ENCODE measurements at places on chromosomes 5 and 9. TPM values are rescaled to one million over a fixed set of nuclear protein-coding genes. Genes with fewer than 3 reads are reported as not detected.
A peak's percentile ranks its signal among the peaks of the same experiment; 100 is the strongest.

GRCh38 chr5:68918306-68918705 lies 175.5 kb upstream of the SLC30A5 start:
- no peak for DNase-seq

- no peak for DNase-seq
Observed at GRCh38 chr9:20139763-20140290, 351.0 kb upstream of the SLC24A2 start.

- peak; percentile 73 for DNase-seq
Observed at GRCh38 chr9:133356391-133357091, at the start of the genes SURF1 and SURF2. Gene SURF1 (minus strand): TSS chr9:133356487. CDS start chr9:133356453, 34 bp downstream. Gene SURF2 (plus strand): TSS chr9:133356550. CDS start chr9:133356593, 43 bp downstream.

DNA sequence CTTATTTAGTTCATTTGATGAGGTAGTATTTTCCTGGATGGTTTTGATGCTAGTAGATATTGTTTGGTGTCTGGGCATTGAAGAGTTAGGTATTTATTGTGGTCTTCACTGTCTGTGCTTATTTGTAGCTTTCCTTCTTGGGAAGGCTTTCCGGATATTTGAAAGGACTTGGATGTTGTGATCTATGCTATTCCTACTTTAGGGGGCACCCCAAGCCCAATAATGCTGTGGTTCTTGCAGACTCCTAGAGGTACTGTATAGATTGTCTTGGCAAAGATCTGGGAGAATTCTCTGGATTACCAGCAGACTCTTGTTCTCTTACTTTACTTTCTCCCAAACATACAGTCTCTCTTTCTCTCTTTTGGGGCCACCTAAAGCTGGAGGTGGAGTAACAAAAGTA lies 315.7 kb downstream of the MAT2B start:
- no peak for DNase-seq

- DNase-seq: no peak
Observed at GRCh38 chr5:107232788-107233187, 437.9 kb downstream of the EFNA5 start.

GRCh38 chr9:128688501-128689292 lies at the start of gene SET:
Gene SET (plus strand): TSS chr9:128689222. CDS start chr9:128689583, 361 bp downstream.
- peak; percentile 89 for DNase-seq

DNA sequence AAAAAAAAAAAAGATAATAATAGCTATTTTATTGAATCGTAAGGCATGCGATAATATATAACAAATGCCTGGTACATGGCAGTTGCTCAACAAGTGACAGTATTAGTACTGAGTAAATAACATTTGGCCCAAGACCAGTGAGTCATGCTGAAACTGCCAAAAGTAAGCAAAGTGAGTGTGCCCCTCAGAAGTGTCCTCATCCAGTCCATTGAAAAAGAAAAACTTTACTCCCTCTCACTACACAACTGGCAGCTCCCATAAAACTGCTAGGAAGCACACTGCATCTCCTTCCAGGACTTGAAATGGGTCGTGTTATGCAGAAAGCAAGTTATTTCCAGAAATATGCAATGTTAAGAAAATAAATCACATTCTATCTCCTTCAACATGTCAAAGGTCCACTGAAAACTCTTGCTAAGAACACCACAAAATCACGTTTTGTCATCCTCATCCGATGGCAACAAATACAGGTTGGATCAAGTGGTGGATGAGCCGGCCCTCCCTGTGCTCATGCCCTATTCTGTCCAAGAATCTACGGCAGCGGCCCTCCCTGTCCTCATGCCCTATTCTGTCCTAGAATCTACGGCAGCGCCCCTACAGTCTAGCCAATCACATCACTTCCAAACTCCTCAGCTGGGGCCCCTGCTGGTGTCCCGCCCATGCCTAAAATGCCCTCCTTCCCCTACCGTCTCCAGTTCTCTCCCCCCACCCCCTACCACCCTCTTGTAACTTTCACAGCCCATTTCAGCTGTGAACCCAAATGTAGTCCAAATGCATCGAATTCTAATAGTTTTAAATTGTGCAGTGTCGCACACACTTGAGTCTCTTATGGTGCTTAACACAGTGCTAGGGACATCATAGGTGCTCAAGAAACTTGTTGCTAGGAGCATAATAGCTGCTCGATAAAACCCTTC lies 12.5 kb downstream of the PTCH1 start:
- no peak for DNase-seq

DNA sequence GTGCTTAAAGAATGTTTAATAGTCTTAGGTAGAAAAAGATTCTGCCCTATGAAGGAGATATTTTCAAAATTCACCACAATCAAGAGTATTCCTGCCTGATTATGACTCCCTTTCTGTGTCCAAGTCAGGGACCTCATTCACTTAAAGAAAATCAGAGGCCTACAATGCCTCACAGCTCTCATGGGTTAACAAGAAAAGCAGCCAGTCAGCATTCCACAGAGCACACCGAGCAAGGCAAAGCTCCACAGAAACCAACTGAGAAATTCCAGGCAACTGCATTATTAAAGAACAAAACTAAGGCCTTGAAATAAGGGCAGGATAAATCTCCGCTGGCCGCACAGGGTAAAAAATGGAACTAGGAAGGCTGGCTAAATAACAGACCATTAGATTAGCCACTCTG lies 161.1 kb downstream of the TARS1 start:
- DNase-seq: no peak

GRCh38 chr5:124859027-124859426 lies 112.6 kb upstream of the ZNF608 start:
- DNase-seq: peak; percentile 37

- no peak for DNase-seq
Observed at GRCh38 chr5:73030995-73031394, 75.2 kb downstream of the FCHO2 start.

GRCh38 chr5:52727576-52727975 lies 60.1 kb upstream of the ITGA1 start:
- DNase-seq: no peak

- no peak for DNase-seq
Observed at GRCh38 chr5:18244309-18244708, 610.0 kb downstream of the TAF11L14 start.

GRCh38 chr5:123549256-123549904 lies 37.4 kb downstream of the CSNK1G3 start:
- DNase-seq: no peak

- no peak for DNase-seq
Observed at GRCh38 chr5:176959051-176959450, 47.5 kb downstream of the UIMC1 start.

- DNase-seq: no peak
Observed at GRCh38 chr5:14039576-14039975, 95.1 kb upstream of the DNAH5 start.

DNA sequence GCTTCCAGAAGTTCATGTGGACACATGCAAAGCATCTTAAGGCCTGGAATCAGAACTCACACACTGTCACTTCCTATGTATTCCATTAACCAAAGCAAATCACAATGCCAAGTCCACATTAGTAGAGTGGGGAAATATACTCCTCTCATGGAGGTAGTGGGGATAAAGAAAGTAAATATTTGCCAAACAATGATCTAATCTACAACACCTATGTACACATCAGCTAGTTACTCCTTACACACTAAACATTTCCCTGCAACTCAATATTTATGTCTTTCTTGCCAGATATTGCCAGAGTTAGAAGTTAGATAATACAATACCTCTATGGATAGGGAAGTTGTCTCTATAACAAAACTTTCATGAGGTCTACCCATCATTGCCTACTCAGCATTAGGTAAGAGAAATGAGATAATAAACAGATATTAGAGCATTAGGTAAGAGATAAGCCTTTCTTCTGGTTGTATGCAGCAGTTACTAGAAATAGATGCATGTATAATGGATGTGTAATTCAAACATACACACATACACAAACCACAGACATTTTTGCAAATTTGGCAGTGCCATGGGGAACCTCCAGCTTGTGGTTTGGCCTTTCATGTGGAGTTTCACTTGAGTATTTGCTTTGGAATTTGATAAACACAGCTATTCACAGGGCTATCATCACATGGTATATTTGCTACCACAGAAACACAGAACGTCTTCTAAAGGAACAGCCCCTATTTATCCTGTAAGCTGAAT lies 196.5 kb downstream of the TLE1 start:
- no peak for DNase-seq

- DNase-seq: no peak
Observed at GRCh38 chr9:98432134-98432533, 176.7 kb upstream of the TBC1D2 start.

- DNase-seq: no peak
Observed at GRCh38 chr5:78843436-78843835, 141.7 kb downstream of the ARSB start.

DNA sequence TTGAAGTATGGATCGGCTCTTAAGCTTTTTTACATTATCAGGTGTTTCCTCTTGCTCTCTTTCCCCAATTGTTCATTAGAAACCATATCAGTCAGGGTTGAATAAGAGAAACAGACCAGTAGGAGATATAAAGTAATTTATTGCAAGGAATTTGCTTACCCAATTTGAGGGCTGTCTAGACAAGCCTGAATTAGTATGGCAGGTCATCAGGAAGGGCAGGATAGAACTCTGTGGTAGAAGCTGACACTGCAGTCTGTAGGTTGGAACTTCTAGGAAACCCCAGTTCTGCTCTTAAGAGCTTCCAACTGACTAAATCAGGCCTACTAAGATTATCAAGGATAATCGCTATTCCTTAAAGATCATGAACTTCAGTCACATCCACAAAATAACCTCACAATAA lies 24.3 kb downstream of the ISOC1 start:
- no peak for DNase-seq

DNA sequence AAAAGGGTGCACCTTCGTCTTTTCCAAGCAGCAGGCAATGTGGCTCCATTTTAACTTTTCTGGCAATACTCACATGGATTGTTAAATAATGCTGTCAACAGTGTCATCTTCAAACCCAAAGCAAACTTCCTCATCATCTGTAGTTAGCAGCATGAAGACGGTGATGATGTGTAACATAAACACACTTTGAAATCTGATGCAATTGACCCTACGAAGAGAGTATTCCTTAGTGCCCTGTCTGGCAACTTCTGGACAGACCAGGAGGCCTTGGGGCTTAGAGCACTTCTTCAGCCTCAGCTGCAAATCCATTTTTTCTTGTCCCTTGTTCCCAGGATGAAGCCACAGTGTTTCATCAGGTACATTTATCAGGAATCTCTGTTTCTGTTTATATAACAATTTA lies 149.1 kb downstream of the GHR start:
- DNase-seq: no peak

DNA sequence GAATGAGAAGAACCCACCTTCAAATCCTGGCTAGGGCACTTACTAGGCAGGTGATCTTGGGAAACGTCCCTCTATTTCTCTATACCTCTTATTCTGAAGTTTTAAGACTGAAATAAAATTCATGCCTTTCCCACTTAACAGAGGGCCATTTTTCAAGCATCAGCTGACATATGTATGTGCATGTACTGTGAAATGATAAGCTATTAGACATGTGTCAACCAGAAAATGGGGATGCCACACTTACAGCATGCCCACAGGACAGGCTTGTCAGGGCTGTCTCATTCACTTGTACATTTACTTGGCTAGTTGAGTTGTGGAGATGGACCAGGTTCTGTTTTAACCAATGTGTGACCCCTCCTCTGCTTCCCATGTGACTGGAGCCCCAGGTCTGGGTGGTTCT lies 78.5 kb downstream of the C9orf152 start:
- DNase-seq: no peak

DNA sequence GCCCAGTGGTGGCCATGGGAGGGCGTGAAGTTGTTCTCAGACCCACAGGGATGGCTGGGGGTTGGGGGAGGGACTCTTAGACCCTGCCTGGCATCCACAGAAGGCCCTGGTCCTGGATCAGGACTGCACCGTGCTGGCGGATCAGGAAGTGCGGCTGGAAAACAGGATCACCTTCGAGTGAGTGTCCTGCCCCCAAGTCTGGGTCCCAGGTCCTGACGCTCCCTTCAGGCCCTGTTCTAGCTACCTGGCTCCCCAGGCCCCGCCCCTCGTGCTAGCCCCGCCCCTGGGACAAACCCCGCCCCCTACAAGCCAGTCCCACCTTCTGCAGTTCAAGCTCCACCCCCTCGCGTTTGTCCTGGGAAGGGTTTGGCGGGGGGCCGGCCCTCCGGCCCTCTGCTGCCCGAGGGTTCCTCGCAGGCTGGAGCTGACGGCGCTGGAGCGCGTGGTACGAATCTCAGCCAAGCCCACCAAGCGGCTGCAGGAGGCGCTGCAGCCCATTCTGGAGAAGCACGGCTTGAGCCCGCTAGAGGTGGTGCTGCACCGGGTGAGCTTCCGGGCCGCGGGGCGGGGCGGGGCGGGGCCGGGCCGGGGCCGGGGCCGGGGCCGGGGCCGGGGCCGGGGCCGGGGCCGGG lies 12.9 kb downstream of the RGS14 start:
- DNase-seq: peak; percentile 65

ZNF622 gene
- 44.8 TPM for total RNA-seq

IRX4 gene
- not detected for total RNA-seq

RNF14 gene
- total RNA-seq: 71.4 TPM

SHLD3 gene
- 1.9 TPM for total RNA-seq

ADAM19 gene
- 0.97 TPM for total RNA-seq

RNF20 gene
- total RNA-seq: 34.4 TPM

FBP1 gene
- total RNA-seq: 0.46 TPM

PLAC8L1 gene
- total RNA-seq: not detected

C9 gene
- total RNA-seq: 5.3 TPM

PTGDS gene
- 24.6 TPM for total RNA-seq
